ENCODE measurements at places on chromosomes 1 and 21. TPM values are rescaled to one million over a fixed set of nuclear protein-coding genes. Genes with fewer than 3 reads are reported as not detected.

The S100B gene
- 67.8 TPM for total RNA-seq

The PCAT6 gene
- total RNA-seq = not detected

The TCEA3 gene
- 50.6 TPM for total RNA-seq

The ALX3 gene
- total RNA-seq = 2.5 TPM

The SMCP gene
- not detected for total RNA-seq

The TNFAIP8L2 gene
- total RNA-seq = 1.9 TPM

The RBBP5 gene
- 35.3 TPM for total RNA-seq

The TMCC2 gene
- 45.5 TPM for total RNA-seq

The DNALI1 gene
- 10.0 TPM for total RNA-seq

The FNDC5 gene
- total RNA-seq = 69.1 TPM

The PRAMEF14 gene
- not detected for total RNA-seq

The FUCA1 gene
- 29.0 TPM for total RNA-seq

The KCNC4 gene
- 15.0 TPM for total RNA-seq

The BTBD19 gene
- total RNA-seq = 5.7 TPM

The ERVH48-1 gene
- total RNA-seq = not detected

The MYCL gene
- 11.5 TPM for total RNA-seq

The LCE2C gene
- total RNA-seq = not detected

The UBXN11 gene
- total RNA-seq = 25.1 TPM

The NIBAN1 gene
- total RNA-seq = 46.2 TPM

The DCDC2B gene
- not detected for total RNA-seq

The PRAMEF8 gene
- not detected for total RNA-seq

The NMNAT1 gene
- 10.8 TPM for total RNA-seq

The C1orf210 gene
- 0.44 TPM for total RNA-seq

The PLCH2 gene
- total RNA-seq = 84.1 TPM

The OPRD1 gene
- total RNA-seq = 5.2 TPM

The DNM3 gene
- total RNA-seq = 25.3 TPM

The SPRR1B gene
- total RNA-seq = not detected

The RNU1-1 gene
- total RNA-seq = under 0.01 TPM

The PGLYRP3 gene
- not detected for total RNA-seq

The S100A7A gene
- not detected for total RNA-seq

The CRP gene
- not detected for total RNA-seq

The ADAMTSL4 gene
- total RNA-seq = 53.7 TPM

The TLCD4 gene
- total RNA-seq = 13.1 TPM

The KCNN3 gene
- 4.0 TPM for total RNA-seq

The COP1 gene
- 81.9 TPM for total RNA-seq

The CAMK2N1 gene
- 27.9 TPM for total RNA-seq

The CCDC27 gene
- total RNA-seq = not detected

The RAB25 gene
- 3.6 TPM for total RNA-seq
